ENCODE measurements at places on chromosomes 6 and 20.

- DNase-seq = peak; percentile 68
Measured at GRCh38 chr6:132161283-132161682, 210.1 kb upstream of the CCN2 start.

DNA sequence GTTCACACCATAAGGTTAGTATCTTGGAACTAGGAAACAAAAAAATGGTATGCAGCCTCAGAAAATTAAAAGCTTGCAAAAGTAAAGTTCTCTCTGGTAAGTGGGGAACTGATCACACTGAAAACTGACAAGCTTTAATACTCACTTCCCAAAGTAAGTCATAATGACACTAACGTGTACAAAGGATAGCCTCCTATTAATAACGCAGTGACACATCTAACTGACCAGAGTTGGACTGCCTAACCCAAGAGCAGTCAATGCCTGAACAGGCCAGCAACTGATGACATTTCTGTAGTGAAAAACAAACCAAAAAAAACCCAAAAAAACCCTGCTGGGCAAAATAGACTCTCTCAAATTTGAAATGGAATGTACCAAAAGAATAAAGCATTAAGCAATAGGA is 30.7 kb downstream of the CHD6 start:
- no peak for DNase-seq

- no peak for DNase-seq
Measured at GRCh38 chr6:170347091-170347490, 40.5 kb downstream of the FAM120B start.

- DNase-seq = no peak
Measured at GRCh38 chr6:30077218-30077617, 1.6 kb upstream of the RNF39 start.

DNA sequence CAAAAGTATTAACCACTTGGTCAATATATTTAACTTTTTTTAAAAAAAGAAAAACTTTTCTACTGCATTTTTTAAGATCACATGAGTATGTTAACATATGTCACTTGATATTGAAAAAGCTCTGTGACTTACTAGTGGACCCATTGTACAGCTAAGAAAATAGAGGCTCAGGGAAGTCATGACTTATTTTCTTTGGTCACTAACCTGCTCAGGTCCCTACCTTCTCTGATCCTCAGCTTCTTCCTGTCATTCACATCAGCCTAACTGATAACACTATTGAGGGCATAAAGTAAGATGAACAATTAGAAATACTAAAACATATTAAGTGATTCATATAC is 19.8 kb downstream of the AGPAT4 start:
- no peak for DNase-seq

GRCh38 chr6:7960141-7960540 is 49.6 kb upstream of the TXNDC5 start:
- no peak for DNase-seq

GRCh38 chr20:35472209-35472608 is 16.8 kb downstream of the CEP250 start:
- DNase-seq = no peak

DNA sequence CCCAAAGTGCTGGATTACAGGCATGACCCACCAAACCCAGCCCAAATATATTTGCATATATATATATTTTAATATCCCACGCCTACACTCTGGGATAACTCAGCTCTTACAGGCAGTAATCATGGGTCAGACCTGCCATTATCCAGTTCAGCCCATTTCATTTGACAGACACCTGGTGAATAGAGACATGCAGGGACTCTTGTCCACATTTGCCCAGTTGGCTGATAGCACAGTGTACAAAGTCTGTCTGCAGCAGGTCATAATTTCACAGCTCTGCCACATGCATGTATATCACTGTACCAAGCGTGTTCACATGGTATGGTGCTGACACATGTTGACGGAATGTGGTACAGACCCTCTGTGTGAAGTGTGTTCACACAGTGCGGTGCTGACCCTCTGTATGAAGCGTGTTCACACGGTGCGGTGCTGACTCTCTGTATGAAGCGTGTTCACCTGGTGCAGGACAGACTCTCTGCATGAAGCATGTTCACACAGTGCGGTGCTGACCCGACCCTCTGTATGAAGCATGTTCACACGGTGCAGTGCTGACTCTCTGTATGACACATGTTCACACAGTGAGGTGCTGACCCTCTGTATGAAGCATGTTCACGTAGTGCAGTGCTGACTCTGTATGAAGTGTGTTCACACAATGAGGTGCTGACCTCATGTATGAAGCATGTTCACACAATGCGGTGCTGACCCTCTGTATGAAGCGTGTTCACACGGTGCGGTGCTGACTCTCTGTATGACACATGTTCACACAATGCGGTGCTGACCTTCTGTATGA is 10.3 kb upstream of the SERPINB1 start:
- DNase-seq = no peak

DNA sequence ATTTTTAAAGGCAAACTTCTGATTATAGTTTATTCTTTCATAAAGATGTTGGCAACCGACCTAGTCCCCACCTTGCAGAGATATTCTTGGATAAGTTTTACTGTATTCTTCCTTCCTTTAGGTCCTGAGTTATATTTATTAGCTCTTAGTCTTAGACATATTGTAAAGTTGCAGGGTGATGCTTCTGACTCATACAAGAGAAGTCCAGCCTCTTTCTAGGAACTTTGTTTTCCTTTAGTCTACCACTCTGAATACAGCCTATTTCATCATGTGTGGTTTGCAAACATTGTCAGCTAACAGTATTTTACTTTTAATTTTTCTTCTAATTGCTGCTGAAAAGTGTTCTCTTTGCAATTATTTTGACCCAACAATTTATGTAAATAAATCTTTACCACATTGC is 686.7 kb downstream of the COL12A1 start:
- DNase-seq = peak; percentile 20

- no peak for DNase-seq
Measured at GRCh38 chr20:42082611-42083010, 464.4 kb upstream of the CHD6 start.

DNA sequence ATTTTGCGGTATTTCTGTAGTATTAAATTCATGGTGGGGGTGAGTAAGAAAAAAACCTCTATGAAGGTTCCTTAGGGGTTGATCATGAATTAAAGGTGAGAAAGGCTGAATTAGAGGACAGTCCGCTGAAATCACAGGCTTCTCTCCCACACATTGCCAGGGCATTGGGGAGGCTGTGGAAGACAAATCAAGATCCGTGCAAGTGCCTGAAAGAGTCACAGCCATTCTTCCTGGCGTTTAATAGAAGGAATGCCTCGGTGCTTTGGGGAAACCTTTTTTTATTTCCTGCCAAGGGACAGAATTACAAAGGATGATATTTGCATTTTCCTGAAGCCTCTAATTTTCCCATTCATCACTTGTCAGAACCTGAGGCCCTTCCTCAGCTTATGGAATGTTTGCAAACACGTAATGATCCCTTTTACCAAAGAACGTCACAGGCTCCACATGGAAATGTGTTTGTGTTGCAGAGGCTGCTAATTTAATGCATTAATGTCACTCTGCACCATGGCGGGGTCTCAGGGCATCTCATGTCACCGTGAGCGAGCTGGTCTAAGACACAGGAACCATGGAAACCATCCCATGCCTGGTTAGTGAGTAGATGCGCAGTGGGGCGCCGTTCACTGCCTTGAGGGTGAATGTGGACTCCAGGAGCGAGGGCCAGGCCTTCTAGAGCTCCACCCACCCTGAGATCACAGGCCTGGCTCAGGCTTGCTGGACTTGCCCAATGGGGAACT is 185.9 kb upstream of the SULF2 start:
- peak; percentile 32 for DNase-seq

DNA sequence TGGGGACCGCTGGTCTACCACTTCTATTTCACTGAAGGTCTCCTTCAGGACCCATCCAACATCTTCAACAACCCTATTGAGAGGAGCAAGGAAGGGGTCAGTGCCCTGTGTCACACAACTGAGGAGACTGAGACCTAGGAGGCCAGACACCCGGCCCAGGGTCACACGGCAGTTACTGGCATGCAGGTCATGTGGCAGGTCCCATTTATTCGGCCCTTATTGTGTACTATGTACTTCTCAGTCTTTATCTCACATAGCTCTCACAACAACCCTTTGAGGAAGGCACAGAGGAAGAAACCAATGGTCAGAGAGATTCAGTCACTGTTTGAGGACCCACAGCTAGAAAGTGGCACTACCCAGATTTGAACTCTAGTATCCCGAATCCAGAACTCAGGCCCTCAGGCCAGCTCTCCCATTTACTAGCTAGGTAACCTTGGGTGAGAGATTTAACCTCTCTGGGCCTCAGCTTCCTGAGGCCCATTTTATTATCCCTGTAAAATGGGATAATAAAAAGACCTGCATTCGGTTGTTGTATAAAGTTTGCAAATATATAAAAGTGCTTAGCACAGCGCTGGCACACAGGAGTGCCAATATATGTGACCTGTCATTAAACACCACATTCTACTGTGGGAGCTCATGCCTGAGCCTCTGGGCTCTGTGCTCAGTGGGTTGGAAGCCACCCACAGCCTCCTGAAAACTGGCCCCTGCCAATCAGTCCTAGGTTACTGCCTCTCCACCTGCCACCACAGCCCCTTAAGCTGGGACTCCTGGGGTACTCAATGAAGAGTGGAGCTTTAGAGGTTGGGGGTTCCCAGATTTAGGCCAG is 15.8 kb downstream of the TFEB start:
- DNase-seq = no peak

GRCh38 chr6:26026833-26027490 is 60.3 kb upstream of the HFE start:
- DNase-seq = peak; percentile 91

DNA sequence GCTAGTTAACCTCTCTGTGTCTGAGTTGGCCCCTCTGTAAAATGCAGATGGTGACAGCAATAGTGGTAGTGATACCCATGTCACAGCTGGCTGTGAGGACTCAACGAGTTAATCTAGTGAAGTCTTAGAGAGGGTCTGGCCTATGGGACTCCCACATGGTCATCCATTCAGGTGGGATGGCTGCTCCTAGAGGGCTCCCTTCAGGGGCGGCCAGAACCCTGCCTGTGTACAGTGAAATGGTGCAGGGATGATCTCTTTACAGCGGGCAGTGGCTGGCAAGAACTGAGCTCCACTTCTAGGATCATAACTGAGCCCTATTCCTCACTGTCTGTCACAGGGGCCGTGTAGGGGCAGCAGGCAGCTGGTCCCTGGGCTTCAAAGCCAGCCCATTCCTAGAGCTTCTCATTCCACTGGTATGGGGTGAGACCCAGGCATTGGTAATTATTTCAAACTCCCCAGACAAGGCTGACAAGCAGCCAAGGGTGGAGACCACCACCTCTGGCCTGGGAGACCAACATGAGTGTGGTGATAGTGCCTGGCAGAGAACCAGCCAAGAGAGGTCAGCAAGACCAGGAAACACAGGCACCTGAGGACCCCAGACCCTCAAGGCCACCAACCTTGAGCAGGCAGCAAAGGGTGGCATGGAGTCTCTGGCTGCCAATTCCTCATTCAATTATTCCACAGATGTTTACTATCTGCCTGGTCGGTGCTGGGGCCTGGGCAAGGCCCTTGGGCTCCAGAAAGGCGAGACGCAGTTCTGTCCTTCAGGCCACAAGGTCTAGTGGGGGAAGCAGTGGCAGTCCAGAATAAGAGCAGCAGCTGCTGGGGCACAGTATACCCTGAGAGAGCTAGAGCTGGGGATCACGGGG is 103.4 kb downstream of the MRPL14 start:
- no peak for DNase-seq

DNA sequence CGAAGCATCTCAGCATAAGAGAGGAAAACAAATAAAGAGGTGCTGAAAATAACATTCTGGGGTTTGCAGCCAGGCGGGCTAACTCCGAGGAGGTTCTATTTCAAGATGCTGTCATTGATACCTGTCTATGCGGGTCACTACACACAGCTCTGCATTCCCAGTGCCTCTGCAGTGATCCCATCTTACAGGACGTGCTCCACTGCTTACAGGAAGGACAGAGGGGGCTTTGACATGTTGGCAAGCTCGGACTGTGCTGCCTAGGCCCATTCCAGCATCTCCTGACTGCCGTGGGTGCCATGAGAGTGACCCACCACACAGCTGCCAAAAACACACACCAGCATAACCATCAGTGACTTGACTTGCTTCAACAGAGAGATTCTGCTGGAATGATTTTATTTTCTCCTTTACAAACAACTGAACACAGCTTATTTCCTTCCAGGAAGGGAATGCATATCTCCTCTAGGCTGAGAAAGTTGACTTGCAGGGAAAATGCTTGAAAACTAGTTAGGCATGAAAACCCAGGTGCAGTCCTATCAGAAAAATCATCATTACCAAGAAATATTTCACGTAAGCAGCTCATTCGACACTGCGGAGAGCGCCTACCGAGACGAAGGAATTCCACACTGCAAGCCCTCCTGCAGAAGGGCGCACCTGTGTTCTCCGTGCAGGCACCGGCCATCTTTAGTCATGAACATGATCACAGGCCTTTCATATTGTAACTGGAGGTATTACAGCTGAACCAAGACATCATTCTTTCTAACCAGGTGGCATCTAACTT is 62.5 kb downstream of the RAMACL start:
- DNase-seq = no peak

DNA sequence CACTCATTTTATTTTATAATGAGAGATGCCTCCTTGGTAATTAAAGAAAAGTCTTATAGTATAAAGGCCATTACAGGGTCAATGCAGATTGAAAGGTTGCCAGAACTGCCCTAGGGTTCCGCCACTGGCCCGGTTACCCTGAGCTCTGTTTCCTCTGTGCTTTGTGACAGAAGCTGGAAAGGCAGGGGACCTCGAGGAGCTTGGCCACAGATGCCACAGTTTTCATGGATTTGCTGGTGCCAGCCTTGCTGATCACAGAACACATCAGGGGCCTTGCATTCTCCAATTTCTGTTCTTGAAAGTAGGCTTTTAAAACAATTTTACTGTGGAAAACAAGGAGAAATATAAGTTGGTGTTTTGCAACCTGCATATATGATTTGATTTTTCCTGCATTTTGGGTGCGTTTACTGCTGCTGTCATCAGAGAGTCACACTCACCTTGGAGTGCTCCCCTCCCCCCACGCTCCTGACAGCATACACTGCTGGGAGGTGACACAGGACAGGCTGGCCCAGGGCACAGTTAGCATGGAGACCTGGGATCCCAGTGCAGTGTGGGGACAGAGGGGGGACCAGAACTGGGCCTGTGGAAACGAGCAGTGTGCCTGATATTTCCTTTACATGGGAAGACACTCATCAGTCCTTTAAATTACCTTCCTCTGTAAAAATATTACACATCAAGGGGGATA is 142.8 kb downstream of the CFAP61 start:
- DNase-seq = no peak

DNA sequence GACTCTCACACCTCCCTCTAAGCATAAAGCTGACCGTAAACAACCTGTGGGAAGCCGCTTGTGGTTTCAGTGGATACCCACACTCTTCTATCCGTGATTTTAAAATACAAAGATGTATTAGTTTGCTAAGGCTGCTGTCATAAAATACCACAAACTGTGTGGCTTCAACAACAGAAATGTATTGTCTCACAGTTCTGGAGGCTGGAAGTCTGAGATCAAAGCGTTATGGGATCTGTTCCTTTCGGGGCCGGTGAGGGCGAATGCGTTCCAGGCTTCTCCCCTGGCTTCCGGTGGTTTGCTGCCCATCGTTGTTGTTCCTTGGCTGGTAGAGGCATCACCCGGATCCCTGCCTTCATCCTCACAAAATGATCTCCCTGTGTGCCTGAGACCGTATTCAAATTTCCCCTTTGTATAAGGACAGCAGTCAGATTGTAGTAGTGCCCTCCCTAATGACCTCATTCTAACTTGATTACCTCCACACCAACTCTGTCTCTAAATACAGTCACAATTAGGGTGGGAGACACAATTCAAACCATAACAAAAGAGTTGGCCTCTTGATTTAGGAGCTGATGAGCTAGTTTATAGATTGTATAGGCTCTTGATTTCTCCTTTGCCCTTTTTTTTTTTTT is 210.6 kb upstream of the SOX4 start:
- no peak for DNase-seq

- no peak for DNase-seq
Measured at GRCh38 chr20:10807013-10807412, 133.2 kb upstream of the JAG1 start.

GRCh38 chr6:9138936-9139335 is 703.6 kb upstream of the SLC35B3 start:
- no peak for DNase-seq

Data from astrocyte of the hippocampus (primary cell).